ENCODE measurements at places on chromosomes 3 and 15.
A peak's percentile ranks its signal among the peaks of the same experiment; 100 is the strongest.

- no peak for DNase-seq
Measured at GRCh38 chr3:39362192-39362591, 21.0 kb upstream of the SLC25A38 start.

DNA sequence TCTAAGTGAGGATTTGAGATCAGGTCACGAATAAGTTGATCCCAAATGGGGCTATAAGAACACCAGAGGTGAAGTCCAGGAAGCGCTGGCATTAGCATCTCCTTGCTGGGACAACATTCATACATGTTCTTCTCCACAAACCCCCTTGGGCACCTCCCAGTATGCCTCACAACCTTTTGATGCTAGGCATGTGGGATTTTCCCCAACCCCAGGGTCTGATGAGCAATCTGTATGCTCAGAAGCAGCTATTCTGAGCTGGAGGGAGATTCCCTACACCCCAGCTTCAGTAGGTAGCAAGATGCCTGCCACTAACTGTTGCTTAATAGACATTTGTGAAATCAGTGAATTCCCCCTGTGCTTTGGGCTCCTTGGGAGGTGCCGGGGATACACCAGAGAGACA, 32.2 kb downstream of the SLC6A11 start:
- no peak for DNase-seq

GRCh38 chr15:79505956-79506355, 73.8 kb downstream of the MINAR1 start:
- DNase-seq, result no peak

DNA sequence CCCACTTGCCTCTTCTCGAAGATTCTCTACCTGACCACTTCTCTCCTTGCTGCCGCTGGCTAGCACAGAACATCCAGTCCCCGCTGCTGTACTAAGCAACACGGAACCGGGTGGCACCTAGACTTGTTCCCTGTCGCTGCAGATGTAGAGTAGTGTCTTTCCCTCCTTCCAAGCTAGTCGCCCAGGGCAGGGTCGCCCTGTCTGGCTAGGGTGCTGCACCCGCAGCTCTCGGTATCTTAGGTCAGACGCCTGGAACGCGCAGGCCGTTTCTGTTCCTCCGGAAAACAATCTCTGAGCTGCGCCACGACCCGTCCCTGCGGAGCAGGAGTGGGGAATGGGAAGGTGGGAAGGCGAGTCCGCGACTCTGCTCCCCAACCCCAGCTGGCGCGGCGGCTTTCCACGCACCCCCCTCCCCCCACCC, 758 bp upstream of the SNX33 start:
- DNase-seq, result no peak

- peak; percentile 9 for DNase-seq
Measured at GRCh38 chr3:31448035-31448881, 84.5 kb upstream of the STT3B start.

GRCh38 chr3:39279745-39280517, at the start of gene CX3CR1:
Gene CX3CR1, minus strand, starts transcription at chr3:39280036. Its CDS starts 13,527 bp downstream, at chr3:39266509.
- DNase-seq, result no peak

- peak; percentile 9 for DNase-seq
Measured at GRCh38 chr3:98657457-98657856, 64.0 kb upstream of the CPOX start.

DNA sequence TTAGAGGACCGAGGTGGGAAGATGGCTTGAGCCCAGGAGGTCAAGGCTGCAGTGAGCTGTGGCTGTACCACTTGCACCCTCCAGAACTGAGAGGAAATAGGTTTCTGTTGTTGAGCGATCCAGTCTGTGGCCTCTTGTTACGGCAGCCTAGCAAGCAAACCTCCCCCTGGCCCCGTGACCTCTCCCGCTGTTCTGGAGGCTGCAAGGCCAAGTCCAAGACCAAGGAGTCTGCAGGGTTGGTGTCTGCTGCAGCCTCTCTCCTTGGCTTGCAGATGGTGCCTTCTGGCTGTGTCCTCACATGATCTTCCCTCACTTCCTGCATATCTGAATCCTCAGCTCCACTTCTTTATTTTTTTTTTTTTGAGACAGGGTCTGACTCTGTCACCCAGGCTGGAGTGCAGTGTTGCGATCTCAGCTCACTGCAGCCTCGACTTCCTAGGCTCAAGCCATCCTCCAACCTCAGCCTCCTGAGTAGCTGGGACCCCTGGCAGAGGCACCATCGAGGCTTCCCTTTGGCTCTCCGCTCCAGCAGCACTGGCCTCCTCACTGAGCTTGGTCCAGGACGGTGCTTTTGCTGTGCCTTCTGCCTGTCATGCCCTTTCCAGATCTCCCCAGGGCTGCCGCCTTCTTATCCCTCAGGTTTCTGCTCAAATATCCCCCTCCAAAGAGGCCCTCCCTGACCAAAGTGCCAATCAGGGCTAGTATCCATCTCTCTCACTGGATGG, 18.0 kb upstream of the PLXND1 start:
- no peak for DNase-seq

GRCh38 chr15:83066034-83066733, 868 bp downstream of the BTBD1 start:
- DNase-seq, result no peak

DNA sequence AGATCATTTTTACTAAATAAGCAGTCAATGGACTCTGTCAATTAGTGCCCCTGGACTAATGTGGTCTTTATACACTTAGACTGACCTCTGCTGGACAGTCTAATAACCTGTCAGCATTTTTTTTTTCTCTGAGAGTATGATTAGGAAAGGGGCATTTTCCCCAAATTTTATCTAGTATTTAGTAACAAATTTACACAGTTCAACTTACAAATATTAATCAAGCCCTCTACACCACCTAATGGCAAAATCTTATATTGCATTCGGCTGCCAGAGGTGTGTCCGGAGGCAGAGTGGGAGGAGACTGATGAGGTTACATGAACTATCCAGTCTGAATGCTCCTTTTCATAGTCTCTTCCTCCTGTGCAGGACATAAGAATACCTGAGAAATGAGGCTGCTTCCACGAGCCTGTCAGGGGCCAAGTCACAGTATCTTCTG, 36.0 kb upstream of the COLQ start:
- DNase-seq, result peak; percentile 67

GRCh38 chr15:36428102-36428845, 151.2 kb upstream of the CDIN1 start:
- no peak for DNase-seq

DNA sequence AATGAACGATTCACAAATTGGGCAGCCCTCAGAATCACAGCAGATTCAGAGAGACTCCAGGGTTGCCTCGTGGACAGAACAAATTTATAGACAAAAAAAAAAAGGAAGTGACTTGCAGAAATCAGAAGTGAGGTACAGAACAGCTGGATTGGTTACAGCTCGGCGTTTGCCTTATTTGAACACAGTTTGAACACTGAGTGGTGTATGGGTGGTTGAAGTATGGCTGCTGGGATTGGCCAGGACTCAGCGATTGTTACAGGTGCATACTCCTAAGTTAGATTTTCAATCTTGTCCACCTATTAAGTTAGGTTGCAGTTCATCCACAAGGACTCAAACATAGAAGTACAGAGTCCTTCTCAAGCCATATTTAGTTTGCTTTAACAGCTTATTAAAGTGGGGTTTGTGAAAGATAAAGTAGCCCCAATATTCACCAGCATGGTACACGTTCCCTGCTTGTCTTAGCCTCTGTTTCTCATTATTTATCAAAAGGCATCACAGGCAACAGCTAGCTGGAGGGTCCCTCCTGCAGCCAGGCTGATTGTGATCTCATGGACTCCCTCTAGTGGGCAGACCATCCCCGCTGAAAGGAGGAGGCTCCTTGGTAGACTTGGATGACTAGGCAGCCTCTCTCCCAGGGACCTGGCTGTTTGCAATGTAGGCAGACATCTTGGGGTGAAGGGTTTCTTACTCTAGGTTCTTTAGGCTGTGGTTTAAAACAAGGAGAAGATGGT, 17.6 kb upstream of the ALDH1L1 start:
- no peak for DNase-seq

GRCh38 chr15:49232236-49232806, 62.3 kb downstream of the GALK2 start:
- no peak for DNase-seq

DNA sequence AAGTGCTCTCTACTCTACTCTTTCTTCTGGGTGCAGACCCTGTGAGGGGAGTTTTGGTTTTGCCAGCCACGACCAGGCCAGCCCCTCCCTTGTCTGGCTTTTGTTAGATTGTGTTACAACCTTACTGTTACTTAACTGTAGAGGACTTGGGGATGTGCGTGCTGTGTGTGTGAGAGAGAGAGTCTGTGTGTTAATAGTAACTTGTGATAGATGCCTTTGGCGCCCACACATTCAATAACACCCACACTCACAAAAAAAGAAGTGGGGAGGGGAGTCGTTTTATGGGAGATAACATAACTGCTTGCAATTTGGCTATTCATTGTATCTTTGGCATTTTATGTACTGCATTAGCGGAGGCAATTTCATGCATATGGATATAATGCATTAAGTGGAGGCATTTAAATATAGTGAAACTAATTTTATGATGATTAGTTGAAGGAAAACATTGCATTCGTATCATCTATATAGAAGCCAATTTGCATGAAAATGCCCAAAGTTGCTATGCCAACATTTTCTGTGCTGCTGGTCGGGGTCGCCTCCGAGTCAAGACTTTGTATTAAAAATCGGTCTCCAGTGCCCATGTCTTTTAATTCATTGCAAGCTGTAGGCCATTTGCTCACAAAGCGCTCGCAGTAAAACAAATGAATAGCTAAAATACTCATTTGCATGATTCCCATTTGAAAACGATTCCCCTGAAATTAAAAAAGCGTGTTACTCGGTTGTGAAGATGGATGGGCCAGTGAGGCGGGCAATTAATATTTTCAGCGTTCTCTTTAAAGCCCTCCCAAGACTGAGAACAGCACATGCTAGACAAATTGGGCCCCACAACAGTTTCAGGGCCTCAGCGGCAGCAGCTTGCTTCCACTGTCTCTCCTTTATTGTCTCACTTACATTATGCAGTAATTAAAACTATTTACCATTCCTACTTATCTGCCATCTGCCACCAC, 158.5 kb upstream of the SMAD3 start:
- no peak for DNase-seq

DNA sequence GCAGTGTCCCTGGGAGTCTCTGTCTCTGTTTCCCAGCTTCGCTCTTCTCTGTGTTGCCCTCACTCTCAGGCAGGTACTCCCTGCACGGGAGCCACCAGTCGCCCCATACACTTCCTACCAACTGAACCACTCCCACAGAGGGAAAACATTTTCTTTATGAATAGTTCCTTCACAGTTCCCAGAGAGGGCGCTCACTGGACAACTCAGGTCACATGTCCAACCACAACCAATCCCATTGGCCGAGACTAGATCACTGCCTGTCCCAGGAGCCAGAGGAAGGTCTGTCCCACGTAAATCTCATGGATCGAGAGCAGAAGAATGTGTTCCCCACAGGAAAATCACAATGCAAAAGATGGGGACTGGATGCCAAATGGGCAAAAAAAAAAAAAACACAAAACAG, 26.1 kb downstream of the GRK7 start:
- no peak for DNase-seq

DNA sequence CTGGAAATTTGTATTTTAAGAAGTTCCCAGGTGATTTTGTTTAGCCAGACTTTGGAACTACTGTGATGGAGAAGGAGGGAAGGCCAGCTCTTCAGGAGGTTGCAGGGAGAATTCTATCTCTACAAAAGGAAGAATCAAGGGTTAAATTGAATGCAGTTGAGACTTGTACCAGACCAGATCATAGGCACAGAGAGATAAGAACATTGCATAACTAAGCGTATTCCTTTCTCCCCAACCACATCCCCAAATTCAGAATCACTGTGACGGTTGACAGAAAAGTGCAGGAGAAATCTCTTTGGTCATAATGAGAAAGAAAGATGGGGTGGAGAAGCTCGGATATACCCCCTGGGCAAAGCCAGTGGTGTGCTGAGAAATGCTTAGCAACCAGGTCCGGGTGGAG, 7.2 kb downstream of the PLD1 start:
- DNase-seq, result no peak

- no peak for DNase-seq
Measured at GRCh38 chr3:69562020-69562419, 176.1 kb upstream of the FRMD4B start.

- DNase-seq, result no peak
Measured at GRCh38 chr3:101204246-101204645, 116.1 kb downstream of the IMPG2 start.

- DNase-seq, result no peak
Measured at GRCh38 chr3:124845406-124845805, 41.8 kb downstream of the ITGB5 start.

GRCh38 chr3:6697722-6698121, 163.2 kb upstream of the GRM7 start:
- no peak for DNase-seq

- DNase-seq, result peak; percentile 85
Measured at GRCh38 chr3:11770477-11771391, 76.0 kb downstream of the TAMM41 start.

DNA sequence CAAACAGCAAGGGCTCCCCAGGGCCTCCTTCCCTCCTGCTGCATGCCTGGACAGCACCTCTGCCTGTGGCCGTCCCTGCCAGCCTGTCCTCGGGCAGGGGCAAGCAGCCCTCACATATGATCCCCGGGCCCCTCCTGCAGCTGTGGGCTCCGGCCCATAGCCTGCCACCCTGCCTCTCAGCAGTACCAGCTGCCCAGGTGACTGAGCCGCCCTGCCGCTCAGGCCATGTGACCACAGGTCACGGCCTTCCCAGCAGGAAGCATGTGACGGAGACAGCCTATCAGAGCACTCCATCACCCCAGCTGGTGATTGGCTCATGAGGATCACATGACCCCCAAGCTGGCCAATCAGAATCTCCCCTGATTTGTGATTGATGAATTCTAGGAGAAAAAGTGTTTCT, 23.9 kb downstream of the ALDH1L1 start:
- no peak for DNase-seq

- DNase-seq, result no peak
Measured at GRCh38 chr15:70376929-70377691, 279.4 kb upstream of the TLE3 start.

GRCh38 chr15:55710286-55710685, 32.7 kb downstream of the PRTG start:
- DNase-seq, result no peak

GRCh38 chr3:67946436-67946835, 292.0 kb upstream of the SUCLG2 start:
- no peak for DNase-seq

DNA sequence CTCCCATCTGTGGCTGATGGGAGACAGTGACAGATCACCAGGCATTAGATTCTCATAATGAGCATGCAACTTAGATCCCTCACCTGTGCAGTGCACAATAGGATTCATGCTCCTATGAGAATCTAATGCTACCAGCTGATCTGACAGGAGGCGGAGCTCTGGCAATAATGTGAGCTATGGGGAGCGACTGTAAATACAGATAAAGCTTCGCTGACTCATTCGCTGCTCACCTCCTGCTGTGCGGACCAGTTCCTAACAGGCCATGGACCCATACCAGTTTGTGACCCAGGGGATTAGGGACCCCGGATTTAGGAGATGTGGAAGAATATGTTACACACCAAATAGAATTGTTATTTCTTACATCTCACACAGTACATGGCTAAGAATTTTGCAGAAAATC, 6.7 kb downstream of the ARGFX start:
- no peak for DNase-seq
